Hepatic stellate cell (primary cell): ENCODE measurements at places on chromosomes 1 and 21.

- DNase-seq, result peak; percentile 8
These were observed 403.7 kb downstream of the SIPA1L2 start for GRCh38 chr1:232226197-232226712.

DNA sequence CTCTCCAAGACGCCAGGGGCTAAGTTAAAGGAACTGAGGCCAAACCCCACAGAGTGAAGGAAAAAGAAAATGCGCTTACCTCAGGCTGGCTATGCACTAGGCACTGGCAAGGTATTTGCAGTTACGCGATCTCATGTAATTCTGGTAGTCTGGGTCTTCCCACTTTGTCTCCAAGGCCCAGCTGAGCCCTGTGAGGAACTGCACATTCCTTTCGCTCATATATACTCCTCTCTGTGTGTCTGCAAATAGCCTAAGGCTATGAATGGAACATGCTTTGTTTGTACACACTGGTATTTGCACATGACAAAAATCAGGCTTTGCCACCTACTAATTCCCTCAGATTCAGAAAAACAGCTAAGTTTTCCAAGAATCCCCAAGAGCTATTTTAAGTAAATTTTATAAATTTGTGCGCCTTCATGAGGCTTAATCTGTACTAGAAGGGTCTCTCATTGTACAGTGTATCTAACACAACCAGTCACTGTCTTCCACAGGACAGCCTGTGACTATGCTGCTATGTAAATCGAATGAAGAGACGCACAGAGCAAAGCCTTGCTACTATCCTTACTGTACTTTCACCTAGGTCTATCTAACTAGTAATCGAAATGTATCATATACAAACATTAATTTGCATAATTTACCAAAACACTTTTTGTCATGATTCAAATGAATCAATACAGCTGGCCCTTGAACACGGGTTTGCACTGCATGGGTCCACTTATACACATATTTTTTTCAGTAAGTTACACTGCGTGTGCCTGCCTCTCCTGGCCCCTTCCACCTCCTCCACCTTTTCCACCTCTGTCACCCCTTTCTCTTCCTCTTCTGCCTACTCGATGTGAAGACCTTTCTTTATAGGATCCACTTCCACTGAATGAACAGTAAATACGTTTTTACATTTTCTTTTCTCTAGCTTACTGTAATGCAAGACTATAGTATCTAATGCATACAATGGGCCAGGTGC is 87.0 kb downstream of the SIPA1L2 start:
- DNase-seq, result no peak

- no peak for DNase-seq
These were observed 17.5 kb downstream of the MAN1C1 start for GRCh38 chr1:25634066-25634465.

DNA sequence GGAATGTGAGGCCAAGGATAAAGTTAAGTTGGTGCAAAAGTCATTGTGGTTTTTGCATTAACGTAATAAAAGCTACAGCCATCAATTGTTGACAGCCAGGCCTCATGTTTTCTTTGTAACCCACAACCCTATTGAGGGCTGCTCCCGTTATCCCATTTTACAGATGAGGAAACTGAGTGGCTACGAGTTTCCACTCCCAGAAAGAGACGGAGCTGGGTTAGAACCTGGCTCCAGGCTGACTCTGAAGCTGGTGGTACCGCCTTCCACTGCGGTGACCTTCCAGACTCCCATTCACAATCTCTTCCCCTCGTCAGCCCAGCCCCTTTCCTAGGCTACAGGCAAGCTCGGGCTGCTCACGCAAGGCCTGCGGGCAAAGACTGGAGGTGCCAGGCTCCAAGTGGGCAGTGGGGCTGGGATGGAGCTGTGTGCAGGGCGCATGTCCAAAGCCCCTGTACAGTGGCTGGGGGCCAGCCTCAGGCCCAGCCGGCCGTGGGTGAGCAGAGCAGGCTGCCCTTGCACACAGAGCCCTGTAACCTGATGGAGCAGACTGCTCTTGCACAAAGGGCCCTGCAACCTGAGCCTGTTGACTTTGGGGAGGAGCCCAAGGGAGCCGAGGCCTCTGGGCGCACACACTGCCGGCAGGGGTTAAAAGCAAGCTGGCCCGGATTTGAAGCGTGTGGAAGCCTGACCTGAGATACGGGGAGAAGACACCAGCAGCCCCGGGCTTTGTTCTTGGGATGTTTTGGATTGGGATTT is 97.4 kb upstream of the TMPRSS2 start:
- no peak for DNase-seq

- DNase-seq, result no peak
These were observed 21.2 kb upstream of the TTLL7 start for GRCh38 chr1:84020151-84020550.

DNA sequence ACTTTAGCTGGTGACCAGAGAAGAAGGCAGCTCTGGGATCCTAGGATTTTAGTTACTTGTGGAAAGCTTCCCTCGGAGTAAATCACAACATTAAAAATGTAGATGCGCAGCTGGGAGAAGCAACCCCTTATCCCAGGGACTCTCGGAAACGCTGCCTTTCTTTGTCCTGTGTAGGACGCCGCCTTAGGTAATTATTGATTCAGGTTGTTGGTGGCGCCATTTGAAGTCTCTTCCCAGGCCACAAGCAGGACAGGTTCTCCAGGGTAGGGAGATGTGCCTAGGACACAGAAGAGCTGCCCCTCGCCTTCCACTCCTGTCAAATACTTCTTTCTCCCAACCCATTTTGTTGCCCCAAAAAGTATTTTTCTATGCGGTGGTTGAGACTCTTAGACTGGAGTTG is 10.3 kb downstream of the SLC37A1 start:
- no peak for DNase-seq
